ENCODE measurements at places on chromosomes 11 and 22.
A peak's percentile ranks its signal among the peaks of the same experiment; 100 is the strongest.

- DNase-seq: no peak
Measured at GRCh38 chr22:23080613-23081290, 10.4 kb downstream of the GNAZ start.

DNA sequence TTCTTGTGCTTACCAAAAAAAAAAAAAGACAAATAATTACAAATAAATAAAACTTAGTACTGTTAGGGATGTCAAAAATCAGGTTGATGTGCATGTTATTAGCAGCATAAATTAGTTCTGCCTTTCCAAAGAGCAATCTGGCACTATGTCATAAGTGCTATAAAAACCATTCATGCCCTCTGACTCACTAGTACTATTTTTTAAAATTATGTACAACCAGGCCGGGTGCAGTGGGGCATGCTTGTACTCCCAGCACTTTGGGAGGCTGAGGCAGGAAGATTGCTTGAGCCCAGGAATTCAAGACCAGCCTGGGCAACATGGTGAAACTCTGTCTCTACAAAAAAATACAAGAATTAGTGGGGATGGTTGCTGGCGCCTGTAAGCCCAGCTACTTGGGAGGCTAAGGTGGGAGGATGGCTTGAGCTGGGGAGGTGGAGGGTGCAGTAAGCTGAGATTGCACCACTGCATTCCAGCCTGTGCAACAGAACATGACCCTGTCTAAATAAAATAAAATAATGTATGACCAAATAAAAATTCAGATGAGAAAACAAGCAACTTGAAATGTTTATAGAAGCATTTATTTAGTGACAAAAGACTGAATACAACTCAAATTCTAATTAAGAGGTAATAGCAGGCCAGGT lies 25.3 kb downstream of the UEVLD start:
- DNase-seq: no peak

DNA sequence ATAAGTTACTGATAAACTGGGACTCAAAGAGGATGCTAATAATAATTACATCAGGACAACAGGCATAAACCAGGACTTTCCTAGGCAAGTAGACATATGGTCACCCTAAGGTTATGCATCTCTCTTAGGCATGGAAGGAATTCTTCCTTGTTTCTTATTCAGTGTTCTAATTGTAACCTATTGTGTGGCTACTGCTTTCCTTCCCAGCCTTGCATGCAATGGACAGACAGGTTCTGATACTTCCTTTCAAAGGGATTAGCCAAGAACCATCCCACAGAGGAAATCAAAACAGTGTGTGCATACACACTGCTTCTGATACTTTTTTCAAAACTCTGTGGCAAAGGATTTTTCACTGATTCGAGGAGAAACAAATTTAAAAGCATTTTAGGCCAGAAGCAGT lies 48.3 kb downstream of the RRAS2 start:
- no peak for DNase-seq

DNA sequence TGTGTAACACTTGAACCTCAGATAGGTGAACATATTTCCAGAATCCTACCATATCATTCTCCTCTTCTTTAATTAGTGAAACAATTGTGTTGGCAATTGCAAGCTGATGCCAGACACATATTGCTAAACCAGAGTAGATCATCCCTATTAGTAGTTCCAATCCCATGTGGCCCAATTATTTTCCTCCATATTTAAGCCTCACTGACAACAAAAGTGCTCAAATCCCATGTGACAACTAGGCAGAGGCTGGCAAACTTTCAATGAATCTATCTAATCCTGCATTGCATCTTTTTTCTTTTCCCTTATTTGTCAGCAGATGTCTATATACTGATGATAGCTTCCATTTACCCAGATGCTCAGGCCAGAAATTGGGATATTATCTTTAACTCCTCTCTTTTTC lies 90.4 kb downstream of the GRIA4 start:
- no peak for DNase-seq

DNA sequence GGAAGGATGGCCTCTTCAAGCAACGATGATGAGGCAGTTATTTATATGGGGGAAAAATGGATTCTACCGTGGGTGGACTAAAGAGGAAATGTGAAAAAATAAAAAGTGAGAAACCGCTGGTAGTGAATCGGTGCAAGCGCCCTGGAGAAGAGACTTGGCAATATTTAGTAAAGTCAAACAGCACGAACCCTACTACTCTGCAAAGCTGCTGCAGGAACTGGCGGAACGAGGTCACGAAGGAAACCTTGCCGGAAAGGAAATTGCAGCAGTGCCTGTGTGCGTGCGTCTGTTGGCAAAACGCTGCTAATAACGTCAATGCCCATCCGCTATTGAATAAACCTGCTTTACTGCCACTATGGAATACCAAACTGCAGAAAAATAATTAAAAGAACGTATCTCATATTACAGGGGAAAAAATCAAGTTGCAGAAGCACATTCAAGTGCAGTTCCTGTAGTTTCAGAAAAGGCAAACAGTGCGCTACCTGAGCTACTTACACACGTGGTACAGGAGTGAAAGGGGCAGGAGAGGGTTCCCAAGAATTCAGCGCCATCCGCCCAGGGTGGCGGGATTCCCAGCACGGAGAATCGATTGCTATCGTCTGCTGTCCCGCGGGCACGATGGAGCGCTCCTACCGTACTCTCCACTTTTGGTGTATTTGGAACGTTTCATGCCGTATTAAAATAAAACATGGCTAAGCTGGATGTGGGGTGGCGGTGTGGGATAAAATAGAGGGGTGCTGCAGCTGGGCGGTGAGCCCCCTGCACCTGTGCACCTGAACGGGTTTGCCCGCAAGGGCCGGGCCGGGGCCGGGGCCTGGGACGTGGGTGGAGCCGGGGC lies 585 bp upstream of the NADSYN1 start:
- peak; percentile 30 for DNase-seq

GRCh38 chr22:22397292-22397870 lies 111.2 kb downstream of the ZNF280B start:
- DNase-seq: no peak

DNA sequence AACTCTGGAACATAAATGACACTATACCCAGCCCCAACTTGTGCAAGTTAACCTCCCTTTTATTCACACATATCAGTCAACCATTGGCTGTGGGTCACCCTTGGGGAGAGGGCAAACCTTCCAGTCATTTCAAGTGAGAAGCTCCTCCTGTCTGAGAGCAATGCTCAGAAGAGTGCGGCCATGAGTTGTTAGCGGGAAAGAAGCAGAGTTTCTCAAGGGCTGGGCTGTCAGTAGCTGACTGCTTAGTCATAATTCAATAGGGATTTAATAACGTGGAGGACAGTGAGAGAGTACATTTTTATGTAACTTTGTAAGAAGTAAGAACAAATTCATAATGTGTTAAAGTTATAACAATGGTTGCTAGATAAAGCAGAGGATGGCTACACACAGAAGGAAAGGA lies 5.1 kb downstream of the PATE2 start:
- no peak for DNase-seq

DNA sequence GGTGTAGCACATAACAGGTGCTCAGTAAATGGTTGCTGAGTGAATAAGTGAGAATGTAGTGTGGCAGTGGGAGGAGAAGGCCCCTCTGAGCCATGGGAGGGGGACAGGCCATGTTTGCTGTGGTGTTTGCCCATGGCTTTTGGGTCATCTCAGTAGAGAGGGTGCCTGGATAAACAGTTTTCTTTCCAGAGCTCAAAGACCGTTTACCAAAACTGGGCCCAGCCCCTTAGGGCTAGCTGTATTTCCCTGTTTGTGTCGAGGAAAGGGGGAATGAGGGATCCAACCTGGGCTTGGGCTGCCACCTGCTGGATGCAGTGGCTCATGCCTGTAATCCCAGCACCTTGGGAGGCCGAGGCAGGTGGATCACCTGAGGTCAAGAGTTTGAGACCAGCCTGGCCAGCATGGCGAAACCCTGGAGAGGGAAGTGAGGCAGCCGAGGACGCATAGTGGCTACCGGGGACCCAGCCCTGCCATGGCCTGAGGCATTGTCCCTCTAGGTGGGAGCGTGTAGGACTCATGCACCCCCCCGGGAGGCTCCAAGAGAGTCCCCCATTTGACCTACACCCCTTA lies 8.7 kb upstream of the LTO1 start:
- no peak for DNase-seq

DNA sequence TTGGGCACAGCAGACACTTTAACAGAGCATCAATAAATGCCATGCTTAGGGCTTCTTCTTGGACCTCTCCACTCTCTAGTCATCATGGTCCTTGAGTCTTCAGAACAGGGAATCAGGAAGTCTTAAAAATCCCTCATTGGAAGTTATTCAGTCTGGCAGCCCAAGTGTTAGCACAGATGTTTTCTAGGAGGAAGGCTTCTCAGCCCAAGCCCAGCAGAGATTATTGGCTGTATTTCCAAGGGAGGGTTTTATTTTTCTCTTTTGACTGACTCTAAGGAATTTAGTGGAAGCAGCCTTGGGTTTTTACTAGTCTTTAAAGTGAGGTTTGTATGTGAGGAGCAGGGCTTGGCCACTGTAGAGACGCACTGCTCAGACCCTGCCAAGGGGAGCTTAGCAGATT lies 41.9 kb downstream of the CEP164 start:
- DNase-seq: no peak

GRCh38 chr22:46613606-46614021 lies 6.6 kb upstream of the GRAMD4 start:
- DNase-seq: no peak

DNA sequence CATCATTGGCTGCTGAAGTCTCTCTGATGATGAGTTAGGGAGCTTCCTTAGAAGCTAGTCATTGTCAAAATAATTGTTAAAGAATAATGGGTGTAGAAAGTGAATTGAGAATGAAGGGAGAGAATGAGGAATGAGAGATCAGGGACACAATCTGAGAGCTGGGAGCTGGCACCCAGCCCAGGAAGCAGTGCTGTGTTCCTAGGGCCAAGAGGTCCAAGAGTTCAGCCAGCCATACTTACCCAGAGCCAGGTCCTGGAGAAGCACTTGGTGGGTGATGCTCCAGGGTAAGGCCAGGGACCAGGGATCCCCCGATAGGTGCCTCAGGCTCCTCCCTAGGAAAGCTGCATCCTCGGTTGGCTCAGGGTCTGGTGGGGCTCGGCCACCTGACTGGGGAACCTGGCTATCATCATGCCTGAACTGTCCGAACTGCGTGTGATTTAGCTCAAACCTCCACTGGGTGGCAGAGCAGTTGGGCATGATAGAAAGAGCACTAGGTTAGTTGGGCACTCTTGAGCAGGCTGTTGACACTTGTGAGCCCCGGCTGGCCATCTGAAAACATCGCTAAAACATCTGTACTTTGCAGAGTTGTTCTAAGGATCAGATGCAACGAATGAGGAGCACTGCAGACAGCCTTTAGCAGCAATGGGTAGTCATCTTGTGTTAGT lies 123.9 kb upstream of the NCAM1 start:
- DNase-seq: no peak

GRCh38 chr11:65445101-65445603 lies 22.6 kb downstream of the NEAT1 start:
- no peak for DNase-seq

GRCh38 chr22:26673486-26673885 lies 16.1 kb downstream of the MIAT start:
- no peak for DNase-seq

GRCh38 chr22:21098099-21098671 lies 52.4 kb downstream of the LRRC74B start:
- no peak for DNase-seq

GRCh38 chr22:24498824-24499223 lies 3.7 kb downstream of the UPB1 start:
- DNase-seq: no peak

- no peak for DNase-seq
Measured at GRCh38 chr11:1121813-1122663, 35.7 kb upstream of the MUC5AC start.

DNA sequence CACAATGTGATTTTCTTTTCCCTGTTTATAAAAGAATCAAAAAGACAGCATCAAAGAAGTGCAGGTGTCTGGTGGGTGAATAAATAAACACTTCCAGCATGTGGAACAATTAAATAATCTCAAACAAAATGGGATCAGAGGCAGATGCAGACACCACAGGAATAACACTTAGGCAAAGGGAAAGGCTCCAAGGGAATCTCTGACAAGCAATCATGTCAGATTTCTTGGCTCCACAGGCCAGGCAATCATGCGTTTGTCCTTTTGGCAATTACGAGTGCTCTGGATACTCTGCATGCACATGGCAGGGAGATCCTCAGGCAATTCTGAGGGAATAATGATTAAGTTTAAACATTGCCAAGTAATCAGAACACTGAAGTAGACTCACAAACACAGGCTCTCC lies 403.5 kb upstream of the LUZP2 start:
- peak; percentile 38 for DNase-seq

DNA sequence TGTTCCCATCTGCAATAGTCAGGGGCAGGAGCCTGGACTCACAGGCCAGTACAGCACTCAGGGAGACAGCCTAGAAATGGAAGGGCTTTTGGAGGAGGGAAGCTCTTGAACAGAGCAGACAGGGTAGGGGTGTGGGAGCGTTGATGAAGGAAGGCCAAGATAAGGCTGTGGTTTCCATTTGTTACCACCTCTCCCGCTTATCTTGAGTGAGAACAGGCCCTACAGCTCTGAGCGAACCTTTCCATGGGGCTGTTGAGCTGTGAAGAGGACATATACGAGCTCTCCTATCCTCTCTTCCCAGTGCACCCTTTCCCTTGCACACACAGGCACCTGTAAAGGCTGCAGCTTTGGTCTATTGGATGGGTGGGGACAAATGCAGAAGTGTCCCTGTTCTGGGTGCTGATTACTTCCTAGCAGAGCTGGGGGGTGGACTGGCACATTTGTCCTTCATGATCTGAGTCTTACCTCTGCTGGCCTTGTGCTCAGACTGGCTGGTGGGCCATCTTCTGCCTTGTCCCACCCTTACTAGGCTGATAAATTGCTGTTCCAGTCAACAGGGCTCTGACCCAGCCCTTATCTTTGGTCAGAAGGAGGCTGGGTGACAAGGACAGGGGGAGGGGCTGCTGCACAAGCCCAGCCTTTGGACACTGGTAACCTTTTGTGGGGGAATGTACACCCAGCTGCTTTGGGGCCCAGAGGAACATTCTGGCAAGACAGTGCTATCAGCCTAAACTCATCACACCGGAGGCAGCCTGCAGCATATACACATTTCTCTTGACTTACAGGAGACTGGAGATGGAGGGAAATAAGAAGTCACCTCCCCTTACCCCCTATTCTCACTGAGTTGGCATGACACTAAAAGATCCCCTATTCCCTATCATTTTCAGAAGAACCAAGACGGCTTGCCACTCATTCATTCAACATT lies 80.1 kb upstream of the NNMT start:
- no peak for DNase-seq

DNA sequence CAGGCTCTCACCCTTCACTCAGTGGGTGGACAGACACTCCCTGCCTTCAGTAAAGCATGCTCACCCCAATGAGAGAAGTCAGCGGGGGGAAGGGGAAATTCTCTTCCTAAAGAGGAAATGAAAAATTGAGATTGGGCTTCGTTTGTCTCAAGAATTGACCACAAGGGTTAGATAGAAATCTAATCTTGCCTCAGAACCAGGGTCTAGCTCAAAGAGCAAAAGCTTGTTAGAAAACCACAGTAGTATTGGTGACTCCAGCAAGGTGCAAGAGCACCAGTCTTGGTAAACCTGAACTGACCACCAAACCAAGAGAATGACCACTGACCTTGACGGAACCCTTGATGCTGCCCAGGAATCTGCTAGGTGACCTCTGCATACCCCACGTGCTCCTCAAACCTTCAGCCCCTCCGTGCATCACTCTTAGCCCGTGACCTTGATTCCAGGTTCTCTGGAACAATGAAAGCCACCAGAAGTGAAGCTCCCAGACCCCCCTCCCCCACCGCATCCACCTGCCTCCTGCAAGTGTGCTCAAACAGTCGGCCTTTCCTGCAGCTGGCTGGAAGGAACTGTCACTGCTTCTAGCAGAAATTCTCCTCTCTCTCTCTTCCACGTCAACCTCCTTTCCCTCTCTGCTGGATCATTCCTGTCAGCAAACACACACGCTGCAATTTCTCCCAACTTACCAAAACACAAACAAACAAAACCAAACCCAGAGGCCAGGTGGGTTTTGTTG lies 3.1 kb upstream of the TMA7B start:
- no peak for DNase-seq
